ENCODE measurements at places on chromosomes 3 and 15. TPM values are rescaled to one million over a fixed set of nuclear protein-coding genes. Genes with fewer than 3 reads are reported as not detected.

The LMAN1L gene
- total RNA-seq: not detected

The FAM107A gene
- total RNA-seq: 0.93 TPM

The IL17RB gene
- total RNA-seq: 19.5 TPM

The GOLGA6L10 gene
- 0.28 TPM for total RNA-seq

The POLQ gene
- 1.4 TPM for total RNA-seq

The PIGX gene
- total RNA-seq: 24.9 TPM

The RGMA gene
- total RNA-seq: 2.0 TPM

The SLC51B gene
- 6.5 TPM for total RNA-seq

All from hepatocyte (in vitro differentiated cells).